Stomach (tissue), 19 donors: ENCODE measurements at places on chromosomes 4 and X.

GRCh38 chr4:105392858-105393257 is 81.0 kb downstream of the PPA2 start:
- DNase-seq, result no peak

GRCh38 chr4:76779740-76780459 is 118.0 kb downstream of the SOWAHB start:
- no peak for DNase-seq

DNA sequence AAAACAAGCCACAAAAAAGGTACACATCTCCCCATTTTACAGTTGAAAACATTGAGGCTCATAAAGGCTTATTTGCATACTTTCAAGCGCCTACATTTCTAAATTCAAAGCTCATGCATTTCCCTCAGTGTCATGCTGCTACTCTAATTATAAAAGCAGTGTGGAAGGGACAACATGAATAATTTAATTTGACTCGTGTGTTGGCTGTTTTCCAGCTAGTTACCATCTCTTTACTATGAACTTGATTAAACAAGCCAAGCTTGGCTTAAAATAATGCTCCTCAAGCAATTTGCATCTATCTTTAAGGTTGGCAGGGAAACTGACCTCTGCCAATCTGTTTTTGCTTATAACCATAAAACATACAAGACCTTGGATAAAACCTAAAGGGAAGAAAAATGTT is 252.5 kb upstream of the NEIL3 start:
- no peak for DNase-seq

- DNase-seq, result no peak
Observed at GRCh38 chr4:78244705-78245485, 187.8 kb downstream of the FRAS1 start.

DNA sequence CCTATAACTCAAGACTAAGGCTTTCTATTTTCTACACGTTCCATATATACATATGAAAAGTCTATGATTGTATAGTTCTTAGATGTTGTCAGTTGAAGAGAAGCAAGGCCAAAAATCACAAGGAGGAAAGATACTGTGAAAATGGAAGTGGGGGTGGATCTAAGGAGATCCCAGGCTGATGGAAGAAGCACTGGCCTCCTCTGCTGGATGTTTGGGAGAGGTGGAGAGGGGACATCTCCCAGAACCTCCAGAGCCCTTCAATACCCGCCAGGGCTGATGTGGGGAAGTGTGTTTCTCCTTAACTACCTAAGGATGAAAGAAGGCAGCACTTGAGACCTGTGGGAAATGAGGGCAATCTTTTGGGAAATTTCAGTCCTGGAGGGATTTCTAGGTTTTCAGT is 67.4 kb downstream of the RASGEF1B start:
- no peak for DNase-seq

DNA sequence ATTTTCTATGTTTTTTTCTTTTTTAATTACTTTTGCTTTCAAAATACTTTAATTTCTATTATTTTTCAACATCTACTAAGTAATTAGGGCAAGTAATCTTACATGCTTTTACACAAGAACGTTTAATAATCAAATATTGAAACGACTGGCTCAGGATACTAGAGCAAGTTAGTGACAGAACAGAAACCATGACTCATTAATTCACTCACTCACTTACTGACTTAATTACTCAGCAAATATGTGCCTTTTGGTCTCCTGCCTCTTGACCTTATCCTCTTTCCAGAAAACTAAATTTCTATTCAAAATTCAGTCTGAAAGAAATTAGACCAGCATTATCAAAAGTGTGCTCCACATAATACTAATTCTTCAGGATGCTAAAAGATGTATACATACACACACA is 314.9 kb upstream of the TEX13C start:
- DNase-seq, result no peak

GRCh38 chr4:44684648-44685047 is 6.4 kb downstream of the GUF1 start:
- DNase-seq, result no peak

DNA sequence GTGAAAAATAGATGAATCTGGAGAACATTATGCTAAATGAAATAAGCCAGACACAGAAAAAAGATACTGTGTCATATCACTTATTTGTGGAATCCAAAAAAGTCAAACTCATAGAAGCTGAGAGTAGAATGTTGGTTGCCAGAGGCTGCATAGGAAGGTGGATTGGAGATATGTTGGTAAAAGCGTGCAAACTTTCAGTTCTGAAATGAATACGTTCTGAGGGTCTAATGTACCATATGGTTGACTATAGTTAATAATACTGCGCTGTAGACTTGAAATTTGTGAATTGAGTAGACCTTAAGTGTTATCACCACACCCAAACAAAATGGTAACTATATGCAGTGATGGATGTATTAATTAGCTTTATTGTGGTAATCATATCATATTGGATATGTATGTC is 45.0 kb upstream of the UPRT start:
- DNase-seq, result no peak

DNA sequence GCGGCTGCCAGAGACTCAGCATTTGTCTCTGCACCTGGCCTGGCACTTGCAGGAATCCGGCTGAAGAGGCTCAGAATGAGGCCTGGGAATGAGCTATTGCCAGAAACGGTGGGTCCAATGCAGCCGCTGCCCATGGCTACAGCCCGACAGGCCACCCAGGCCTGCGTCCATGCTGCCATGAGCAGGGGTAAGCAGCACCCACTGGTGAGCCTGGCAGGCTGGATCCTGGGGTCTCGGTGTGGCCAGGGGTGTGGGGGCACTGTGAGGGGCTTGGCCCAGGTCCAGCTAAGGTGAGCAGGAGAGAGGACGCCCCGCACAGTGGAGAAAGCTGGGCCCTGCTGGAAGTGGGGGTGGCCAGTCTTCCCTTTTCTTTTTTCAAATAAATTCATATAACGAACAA is 60.3 kb upstream of the MXD4 start:
- no peak for DNase-seq
